ENCODE measurements at places on chromosomes 16 and 17.

- H3K27me3 ChIP-seq = no peaks in the 10 kb centered on the region
- H3K27ac ChIP-seq = no peak overlapping the region
- peaks cover 26% of the 10 kb centered on the region for H3K36me3 ChIP-seq
- H3K4me3 ChIP-seq = no peak overlapping the region
- H3K4me1 ChIP-seq = peaks cover 27% of the 10 kb centered on the region
Measured at GRCh38 chr17:17149520-17150447, 56.3 kb downstream of the PLD6 start.

- peaks cover 13% of the 10 kb centered on the region for H3K36me3 ChIP-seq
- peak overlapping the region; percentile 98 for H3K4me3 ChIP-seq
- no peaks in the 10 kb centered on the region for H3K27me3 ChIP-seq
- peaks cover 71% of the 10 kb centered on the region for H3K4me1 ChIP-seq
Measured at GRCh38 chr16:10877472-10877946, 507 bp downstream of the CIITA start.

DNA sequence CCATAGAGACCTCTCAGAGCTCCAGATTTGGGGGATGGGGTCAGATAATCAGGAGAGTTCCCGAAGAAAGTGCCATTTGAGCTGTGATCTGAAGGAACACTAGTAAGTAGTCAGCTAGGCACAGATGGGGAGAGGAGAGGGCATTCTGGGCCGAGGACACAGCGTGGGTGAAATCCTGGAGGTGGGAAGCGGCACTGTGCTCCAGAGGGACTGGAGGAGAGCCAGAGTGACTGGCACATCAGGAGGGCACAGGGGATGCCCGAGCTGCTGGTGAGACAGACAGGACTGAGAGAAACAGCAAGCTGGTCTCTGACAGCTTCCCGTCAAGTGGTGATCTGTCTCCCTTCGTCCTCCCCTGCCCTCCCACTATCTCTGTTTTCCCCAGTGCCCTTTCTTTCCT is 40.6 kb downstream of the KNOP1 start:
- no peak overlapping the region for H3K27ac ChIP-seq
- peaks cover 11% of the 10 kb centered on the region for H3K36me3 ChIP-seq
- no peaks in the 10 kb centered on the region for H3K27me3 ChIP-seq
- no peak for DNase-seq
- H3K4me1 ChIP-seq = no peaks in the 10 kb centered on the region

DNA sequence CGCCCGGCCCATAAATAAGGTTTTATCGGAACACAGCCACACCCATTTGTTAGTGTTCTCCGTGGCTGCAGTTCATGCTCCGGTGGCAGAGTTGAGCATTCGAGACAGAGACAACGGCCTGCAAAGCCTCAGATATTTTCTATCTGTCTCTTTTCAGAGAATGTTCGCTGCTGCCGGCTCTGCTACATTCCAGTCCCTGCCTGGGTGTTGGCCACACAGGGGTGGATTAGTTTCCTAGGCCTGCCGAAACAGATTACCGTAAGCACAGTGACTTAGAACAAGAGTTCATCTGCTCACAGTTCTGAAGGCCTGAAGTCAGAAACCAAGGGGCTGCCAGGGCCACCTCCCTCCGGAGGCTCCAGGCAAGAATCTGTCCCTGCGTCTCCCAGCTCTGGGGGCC is 19.1 kb upstream of the GSG1L start:
- no peaks in the 10 kb centered on the region for H3K4me1 ChIP-seq
- no peak overlapping the region for H3K27ac ChIP-seq
- peaks cover 9% of the 10 kb centered on the region for H3K36me3 ChIP-seq
- no peak for DNase-seq

- no peak for DNase-seq
- no peak overlapping the region for H3K27ac ChIP-seq
- peaks cover 8% of the 10 kb centered on the region for H3K36me3 ChIP-seq
- H3K4me1 ChIP-seq = peaks cover 19% of the 10 kb centered on the region
- H3K27me3 ChIP-seq = no peaks in the 10 kb centered on the region
- H3K4me3 ChIP-seq = no peak overlapping the region
Measured at GRCh38 chr16:17068524-17068923, 402.2 kb downstream of the XYLT1 start.

- H3K4me3 ChIP-seq = no peak overlapping the region
- H3K27ac ChIP-seq = no peak overlapping the region
- no peak for DNase-seq
- H3K27me3 ChIP-seq = peaks cover 35% of the 10 kb centered on the region
- no peaks in the 10 kb centered on the region for H3K4me1 ChIP-seq
- no peaks in the 10 kb centered on the region for H3K36me3 ChIP-seq
Measured at GRCh38 chr17:68939195-68939594, 16.0 kb downstream of the ABCA8 start.

GRCh38 chr16:9049241-9049640 is 42.2 kb upstream of the HAPSTR1 start:
- peaks cover 9% of the 10 kb centered on the region for H3K27me3 ChIP-seq
- peaks cover 3% of the 10 kb centered on the region for H3K36me3 ChIP-seq
- peaks cover 12% of the 10 kb centered on the region for H3K4me1 ChIP-seq
- no peak overlapping the region for H3K27ac ChIP-seq
- no peak for DNase-seq

- H3K4me1 ChIP-seq = no peaks in the 10 kb centered on the region
- DNase-seq = no peak
- no peak overlapping the region for H3K27ac ChIP-seq
- no peak overlapping the region for H3K4me3 ChIP-seq
- H3K36me3 ChIP-seq = no peaks in the 10 kb centered on the region
- H3K27me3 ChIP-seq = no peaks in the 10 kb centered on the region
Measured at GRCh38 chr16:7509963-7510601, 177.4 kb downstream of the RBFOX1 start.

DNA sequence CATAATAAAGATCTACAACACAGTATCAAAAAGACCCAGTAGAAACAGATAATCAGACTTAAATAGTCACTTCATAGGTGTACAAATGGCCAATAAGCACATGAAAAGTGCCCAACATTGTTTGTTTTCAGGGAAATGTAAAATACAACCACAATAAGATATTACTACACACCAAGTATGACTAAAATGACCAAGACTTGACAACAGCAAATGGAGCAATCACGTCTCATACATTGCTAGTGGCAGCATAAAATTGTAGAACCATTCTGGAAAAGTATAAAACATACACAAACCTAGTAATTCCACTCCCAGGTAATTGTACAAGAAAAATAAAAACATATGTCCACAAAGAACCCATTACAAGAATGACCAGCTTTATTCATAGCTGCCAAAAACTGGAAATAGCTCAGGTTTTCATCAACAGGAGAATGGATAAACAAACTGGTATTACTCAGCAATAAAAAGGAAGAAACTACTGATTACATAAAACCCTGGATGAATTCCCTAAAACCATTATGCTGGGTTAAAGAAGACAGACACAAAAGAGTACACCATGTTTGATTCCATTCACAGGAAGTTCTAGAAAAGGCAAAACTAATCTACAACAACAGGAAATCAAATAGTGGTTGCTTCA is 85.6 kb downstream of the TTC19 start:
- no peak overlapping the region for H3K4me3 ChIP-seq
- peaks cover 34% of the 10 kb centered on the region for H3K36me3 ChIP-seq
- peaks cover 28% of the 10 kb centered on the region for H3K4me1 ChIP-seq
- no peak for DNase-seq

- no peak overlapping the region for H3K27ac ChIP-seq
- H3K4me3 ChIP-seq = no peak overlapping the region
- no peaks in the 10 kb centered on the region for H3K4me1 ChIP-seq
Measured at GRCh38 chr17:83162035-83162745, 82.8 kb downstream of the METRNL start.

GRCh38 chr17:77107506-77108433 is 33.0 kb upstream of the SEC14L1 start:
- peak overlapping the region; percentile 64 for H3K27ac ChIP-seq
- DNase-seq = peak; percentile 66
- no peaks in the 10 kb centered on the region for H3K36me3 ChIP-seq
- peaks cover 20% of the 10 kb centered on the region for H3K4me1 ChIP-seq
- peak overlapping the region; percentile 66 for H3K4me3 ChIP-seq

- peaks cover 94% of the 10 kb centered on the region for H3K36me3 ChIP-seq
- DNase-seq = no peak
- no peak overlapping the region for H3K4me3 ChIP-seq
- peaks cover 14% of the 10 kb centered on the region for H3K4me1 ChIP-seq
- H3K27ac ChIP-seq = peak overlapping the region; percentile 16
- H3K27me3 ChIP-seq = no peaks in the 10 kb centered on the region
Measured at GRCh38 chr16:30509081-30509765, 17.1 kb downstream of the ZNF768 start.

DNA sequence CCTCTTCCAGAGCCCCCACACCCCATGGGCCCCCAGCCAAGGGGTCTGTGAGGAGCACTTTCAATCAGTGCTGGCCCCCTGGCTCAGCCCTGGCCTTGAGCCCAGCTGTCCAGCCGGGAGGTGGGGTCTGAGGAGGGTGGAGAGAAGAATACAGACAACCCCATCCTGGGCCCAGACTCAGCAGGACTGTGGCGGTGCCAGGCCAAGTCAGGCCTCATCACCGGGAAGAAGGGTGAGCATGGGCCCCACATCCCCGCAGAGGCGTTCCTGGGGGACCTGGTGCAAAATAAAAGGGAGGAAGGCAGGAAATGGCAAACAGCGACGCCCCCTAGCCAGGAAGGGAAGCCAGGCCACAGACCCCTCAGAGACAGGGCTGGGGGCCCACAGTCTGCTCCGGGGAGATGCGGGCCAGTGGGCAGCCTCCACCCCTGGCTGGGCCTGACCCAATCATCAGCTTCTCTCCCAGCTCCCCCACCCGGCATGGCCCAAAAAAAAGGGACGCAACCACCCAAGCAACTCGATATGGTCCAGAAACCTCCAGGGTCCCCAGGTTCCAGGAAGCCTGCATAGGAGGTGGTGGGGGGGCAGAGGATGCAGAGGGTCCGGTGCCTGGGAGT is 20.6 kb downstream of the ZNF423 start:
- H3K36me3 ChIP-seq = peaks cover 2% of the 10 kb centered on the region
- H3K4me3 ChIP-seq = no peak overlapping the region
- DNase-seq = no peak
- H3K27ac ChIP-seq = no peak overlapping the region
- H3K27me3 ChIP-seq = peaks cover 41% of the 10 kb centered on the region
- H3K4me1 ChIP-seq = no peaks in the 10 kb centered on the region

GRCh38 chr17:1649844-1650501 is at the start of gene RILP:
Gene RILP, minus strand, starts transcription at chr17:1649866. Its CDS starts 62 bp downstream, at chr17:1649804.
- peaks cover 42% of the 10 kb centered on the region for H3K36me3 ChIP-seq
- no peaks in the 10 kb centered on the region for H3K27me3 ChIP-seq
- no peaks in the 10 kb centered on the region for H3K4me1 ChIP-seq
- H3K27ac ChIP-seq = no peak within 1 kb of the TSS
- H3K4me3 ChIP-seq = peak within 1 kb of the TSS; percentile 68

DNA sequence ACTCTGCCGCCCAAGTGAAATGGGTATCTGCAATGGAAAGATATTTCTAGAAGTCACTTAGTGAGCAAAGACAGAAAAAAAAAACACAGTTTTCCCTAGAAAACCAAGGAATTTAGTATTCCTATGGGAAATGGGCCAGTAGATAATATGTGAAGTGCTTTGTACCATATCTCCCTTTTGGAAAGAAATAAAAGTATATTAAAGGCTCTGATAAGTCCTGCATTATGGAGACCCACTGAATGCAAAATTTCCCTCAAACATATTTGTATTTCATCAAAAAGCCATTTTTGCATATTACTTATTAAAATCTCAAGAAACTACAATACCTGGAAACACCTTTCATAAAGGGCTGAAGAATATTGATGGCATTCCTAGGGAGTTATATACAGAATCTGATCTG is 51.6 kb upstream of the DYNLRB2 start:
- H3K4me3 ChIP-seq = no peak overlapping the region
- no peaks in the 10 kb centered on the region for H3K36me3 ChIP-seq
- H3K27ac ChIP-seq = no peak overlapping the region
- H3K4me1 ChIP-seq = no peaks in the 10 kb centered on the region
- DNase-seq = no peak

DNA sequence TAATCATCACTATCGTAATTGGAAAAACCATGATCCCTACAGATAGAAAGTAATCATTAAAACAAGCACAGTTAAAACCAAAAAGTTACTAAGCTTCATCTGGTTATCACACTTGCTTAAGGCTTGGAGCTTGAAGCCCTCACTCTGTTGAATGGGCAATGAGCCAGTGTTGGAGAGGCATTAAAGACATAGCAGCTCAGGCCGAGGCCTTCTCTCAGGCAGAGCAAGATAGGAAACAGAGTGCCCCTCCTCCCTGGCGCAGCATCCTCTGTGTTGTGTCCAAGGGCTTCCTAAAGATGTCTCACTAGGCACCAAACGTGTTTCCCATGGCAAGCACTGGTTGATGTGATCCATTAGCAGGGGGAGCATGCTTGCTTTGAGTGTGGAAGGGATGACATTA is 34.9 kb upstream of the LGALS9 start:
- no peak for DNase-seq
- H3K4me1 ChIP-seq = peaks cover 11% of the 10 kb centered on the region
- peaks cover 2% of the 10 kb centered on the region for H3K36me3 ChIP-seq

DNA sequence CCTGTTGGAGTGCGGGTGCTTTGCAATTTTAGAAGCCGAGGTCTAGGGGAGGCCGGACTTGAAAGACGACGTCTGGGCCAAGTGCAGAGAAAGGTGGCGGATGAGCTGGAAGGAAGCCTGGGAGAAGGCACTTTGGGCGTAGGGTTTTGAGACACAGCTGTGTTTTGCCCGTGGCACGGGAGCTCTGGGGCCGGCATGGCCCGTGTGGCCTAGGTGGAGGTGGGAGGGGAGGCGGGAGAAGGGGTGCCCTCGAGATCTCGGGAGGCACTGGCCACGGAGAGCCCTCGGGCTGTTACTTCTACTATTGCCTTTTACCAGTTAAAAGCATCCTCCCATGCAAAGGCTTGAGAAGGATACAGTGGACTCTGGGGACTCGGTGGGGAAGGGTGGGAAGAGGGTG is 161.9 kb downstream of the FOXL1 start:
- DNase-seq = no peak
- no peak overlapping the region for H3K27ac ChIP-seq
- H3K4me3 ChIP-seq = no peak overlapping the region
- H3K4me1 ChIP-seq = peaks cover 5% of the 10 kb centered on the region
- peaks cover 2% of the 10 kb centered on the region for H3K36me3 ChIP-seq

DNA sequence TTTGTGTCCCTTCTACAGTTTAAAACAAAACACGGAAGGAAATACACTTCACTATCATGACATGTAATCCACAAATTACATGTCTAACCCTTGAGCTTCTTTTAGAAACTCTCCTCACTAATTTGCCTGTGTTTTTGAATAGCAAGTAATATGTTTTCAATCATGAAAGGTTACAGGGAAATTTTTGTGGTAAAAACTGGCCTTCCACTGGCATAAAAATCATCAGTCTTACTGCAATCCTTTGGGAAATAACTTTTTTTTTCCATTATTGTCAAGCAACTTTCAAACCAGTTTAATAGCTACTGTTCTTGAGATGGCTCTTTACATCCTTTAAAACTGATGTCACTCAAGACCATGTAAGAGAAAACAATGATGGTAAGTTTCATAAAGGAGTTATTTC is 27.0 kb downstream of the MYO1D start:
- H3K4me1 ChIP-seq = peaks cover 6% of the 10 kb centered on the region
- H3K27ac ChIP-seq = no peak overlapping the region
- H3K4me3 ChIP-seq = no peak overlapping the region
- DNase-seq = no peak
- no peaks in the 10 kb centered on the region for H3K27me3 ChIP-seq
